Kidney epithelial cell (primary cell): ENCODE measurements at places on chromosomes 5 and 9.

DNA sequence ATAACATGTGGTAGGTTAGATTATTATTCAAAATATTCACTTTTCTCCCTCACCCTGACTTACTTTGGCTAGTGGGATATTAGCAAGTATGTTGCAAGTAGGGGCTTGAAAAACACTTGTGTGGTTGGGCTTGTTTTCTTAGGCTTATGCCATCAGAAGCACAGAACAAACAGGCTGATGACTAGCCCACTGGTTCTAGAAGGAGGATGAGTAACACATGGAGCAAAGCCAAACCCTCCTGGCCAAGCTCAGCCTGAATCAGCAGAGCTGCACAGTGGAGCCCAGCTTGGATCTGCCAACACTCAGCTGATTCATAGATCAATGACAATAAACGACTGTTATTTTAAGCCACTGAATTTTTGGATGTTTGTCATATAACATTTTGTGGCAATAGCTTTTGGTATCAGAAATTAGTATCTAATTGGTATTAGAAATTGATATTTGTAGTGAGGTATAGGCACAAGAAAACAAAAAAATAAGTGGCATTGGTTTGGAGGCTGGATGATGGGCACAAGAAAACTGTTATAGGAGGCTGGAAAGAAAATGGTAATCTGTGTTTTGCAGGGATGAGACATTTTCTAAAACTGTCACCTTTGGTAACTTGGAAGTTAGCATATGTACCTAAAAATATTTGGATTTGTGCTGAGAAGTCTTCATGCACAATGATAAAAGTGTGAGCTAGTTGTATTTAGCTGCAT, 46.1 kb upstream of the ZBED3 start:
- DNase-seq = peak; percentile 96

- DNase-seq = no peak
Measured at GRCh38 chr5:148730270-148730669, 75.9 kb upstream of the HTR4 start.

GRCh38 chr5:111517853-111518501, 5.6 kb upstream of the STARD4 start:
- no peak for DNase-seq

DNA sequence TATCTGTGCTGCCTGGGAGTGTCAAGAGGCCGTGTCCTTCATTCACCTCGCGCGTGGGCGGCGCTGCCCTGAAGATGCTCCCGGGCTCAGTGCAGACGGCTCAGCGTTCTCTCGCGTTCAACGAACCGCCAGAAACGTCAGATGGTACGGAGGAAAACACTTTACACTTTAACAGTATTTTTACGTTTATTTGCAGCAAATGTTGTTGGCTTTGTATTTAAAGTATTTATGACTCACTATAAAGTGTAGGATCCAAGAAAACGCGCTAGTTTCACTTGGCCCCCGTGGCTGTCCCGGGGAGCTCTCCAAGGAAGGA, 544 bp upstream of the ERCC6L2 start:
- DNase-seq = no peak

- DNase-seq = no peak
Measured at GRCh38 chr5:1593903-1594356, 70.2 kb upstream of the LPCAT1 start.

DNA sequence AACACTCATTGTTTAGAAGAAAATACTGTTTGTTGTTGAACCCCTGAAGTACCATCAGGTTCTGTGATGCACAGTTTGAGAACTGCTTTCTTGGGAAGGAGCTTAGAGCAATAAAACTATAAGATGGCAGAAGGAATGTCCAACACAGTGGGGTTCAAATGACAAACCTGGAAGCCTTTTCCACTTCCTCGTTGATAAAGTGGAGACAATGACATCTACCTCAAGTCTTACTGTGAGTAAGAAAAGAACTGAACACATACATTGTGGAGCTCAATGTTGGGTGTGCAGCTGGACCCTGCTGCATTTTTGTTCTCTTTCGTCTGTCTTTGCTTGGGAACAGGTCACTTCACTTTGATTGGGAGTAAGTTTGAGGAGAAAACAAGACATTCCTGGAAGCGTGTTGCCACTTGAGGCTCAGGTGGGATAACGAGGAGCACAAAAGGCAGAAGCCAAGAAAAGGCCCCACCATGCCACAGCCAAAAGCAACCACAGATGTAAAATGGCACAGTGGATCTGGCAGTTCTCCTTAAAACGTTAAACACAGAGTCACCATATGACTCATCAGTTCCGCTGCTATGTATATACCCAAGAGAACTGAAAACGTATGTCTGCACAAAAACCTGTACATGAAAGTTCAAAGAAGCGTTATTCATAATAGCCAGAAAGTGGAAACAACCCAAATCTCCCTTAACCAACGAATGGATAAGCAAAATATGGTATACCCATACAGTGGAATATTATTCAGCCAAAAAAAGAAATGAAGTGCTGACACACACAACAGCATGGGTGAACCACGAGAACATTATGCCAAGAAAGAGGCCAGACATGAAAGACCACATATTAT, 42.9 kb upstream of the SUB1 start:
- no peak for DNase-seq

GRCh38 chr5:79687889-79688288, 1.7 kb upstream of the CMYA5 start:
- no peak for DNase-seq

DNA sequence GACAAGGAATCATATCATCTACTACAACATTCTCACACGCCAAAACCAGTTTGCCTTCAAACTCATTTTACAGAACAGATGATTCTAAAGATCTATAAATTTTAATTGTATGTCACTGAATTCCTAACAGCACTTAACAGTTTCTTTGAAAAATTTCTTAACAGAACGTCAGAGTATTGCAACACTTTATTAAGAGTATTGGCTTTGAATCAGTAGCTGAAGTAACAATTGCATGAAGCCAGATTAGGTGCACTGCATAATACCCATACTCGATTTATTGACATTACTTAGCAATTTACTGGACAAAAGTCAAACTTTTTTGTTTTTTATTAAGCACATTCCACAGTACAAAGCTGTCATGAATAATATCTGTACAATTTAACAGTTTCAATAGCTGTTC, 75.8 kb downstream of the SMIM23 start:
- DNase-seq = no peak

DNA sequence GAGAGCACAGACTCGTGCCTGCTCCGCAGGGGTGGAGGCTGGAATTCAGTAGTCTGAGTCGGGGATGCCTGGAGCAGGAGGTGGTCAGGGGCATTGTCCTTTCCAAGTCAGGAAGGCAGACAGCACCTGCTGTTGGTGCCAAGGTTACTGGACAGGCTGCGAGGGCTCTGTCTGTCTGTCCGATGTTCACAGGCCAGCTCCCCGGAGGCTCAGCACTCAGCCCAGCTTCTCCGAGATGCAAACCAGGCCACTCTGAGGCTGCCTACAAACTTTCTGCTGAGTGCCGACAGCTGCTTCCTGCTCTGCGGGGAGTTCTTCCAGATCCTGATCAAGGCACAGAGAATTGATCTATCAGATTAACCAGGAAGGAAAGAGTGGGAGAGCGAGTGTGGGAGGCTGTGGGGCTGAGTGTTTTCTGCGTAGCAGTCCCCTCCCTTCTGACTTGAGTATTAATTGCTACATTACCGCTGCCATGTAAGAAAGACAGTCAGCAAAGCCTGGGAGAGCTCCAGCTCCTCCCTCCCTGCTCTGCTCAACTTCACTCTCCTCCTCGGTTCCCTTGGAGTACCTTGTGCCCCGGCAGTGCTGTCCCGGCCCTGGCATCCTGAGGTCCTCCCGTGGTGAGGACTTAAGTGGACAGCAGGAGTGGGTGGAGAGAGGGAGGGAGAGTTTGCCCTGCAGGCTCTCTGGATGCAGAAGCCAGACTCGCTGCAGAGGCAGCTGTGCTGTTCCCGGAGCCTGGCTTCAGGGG, 36.0 kb downstream of the KCNMB1 start:
- no peak for DNase-seq

DNA sequence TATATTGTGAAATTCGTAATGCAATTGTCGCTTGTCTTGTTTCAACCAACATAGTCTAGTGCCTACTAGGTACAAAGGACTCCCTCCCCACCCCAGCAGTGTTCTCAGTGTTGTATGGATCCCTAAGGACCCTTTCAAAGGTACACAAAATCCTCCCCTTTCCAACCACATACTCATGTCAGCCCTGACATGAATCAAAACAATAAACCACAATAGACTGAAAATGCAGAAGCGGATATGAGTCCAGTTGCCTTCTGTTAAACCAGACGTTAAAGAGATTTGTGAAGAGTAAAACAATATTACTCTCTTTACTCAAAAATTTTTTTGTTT, 82.4 kb upstream of the IFNK start:
- DNase-seq = no peak

- no peak for DNase-seq
Measured at GRCh38 chr5:80764786-80765185, 110.0 kb upstream of the DHFR start.

DNA sequence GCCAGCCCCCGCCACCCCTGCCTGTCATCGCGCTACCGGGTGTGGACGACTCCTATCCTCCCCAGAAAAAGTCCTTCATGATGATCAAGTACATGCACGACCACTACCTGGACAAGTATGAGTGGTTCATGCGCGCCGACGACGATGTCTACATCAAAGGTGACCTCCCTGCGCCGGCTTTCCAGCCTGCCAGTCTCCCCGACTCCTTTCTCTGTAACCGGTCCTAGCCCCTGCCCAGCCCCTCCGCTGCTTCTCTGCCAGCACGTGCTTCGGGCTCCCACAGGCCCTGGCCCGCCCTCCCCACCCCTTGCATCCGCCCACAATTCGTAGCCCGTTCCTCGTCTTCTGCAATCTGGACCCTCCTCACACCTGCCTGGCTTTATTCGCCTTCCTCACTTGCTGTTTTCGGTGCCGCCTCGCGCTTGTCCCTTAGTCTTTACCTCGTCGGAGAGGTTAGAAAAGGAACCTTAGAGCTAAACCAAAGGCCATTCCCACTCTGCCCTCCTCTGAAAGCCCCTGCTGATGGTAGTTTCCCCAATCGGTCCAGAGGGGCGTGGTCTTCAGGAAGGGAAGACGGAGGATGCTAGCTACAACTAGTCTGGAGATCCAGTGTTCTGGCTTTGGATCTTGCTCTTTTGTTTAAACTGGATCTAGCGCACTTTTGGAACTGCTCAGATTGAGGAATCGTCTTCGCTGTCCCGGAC, 1.4 kb downstream of the CHSY3 start:
- DNase-seq = no peak

GRCh38 chr5:75368391-75368790, 31.4 kb downstream of the HMGCR start:
- no peak for DNase-seq

DNA sequence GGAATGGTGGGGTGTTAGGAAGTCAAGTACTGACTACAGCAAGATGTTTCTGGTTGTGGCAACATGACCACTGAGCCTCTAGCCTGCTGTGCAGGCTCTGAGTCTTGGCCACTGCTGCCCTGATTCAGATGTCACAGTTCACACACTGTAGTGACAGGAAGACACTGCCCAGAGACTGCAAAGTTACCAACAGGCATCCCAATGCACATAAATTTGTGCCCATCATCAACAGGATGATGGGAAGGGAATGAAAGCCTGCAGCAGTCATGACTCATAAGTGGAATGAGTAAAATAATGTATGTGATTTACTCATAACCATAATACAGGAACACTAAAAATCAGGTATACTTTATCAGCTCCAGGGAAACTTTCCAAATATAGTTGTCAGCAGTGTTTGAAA, 251.6 kb upstream of the HAPLN1 start:
- DNase-seq = no peak

GRCh38 chr5:9865574-9865973, 235.4 kb upstream of the TAS2R1 start:
- no peak for DNase-seq

DNA sequence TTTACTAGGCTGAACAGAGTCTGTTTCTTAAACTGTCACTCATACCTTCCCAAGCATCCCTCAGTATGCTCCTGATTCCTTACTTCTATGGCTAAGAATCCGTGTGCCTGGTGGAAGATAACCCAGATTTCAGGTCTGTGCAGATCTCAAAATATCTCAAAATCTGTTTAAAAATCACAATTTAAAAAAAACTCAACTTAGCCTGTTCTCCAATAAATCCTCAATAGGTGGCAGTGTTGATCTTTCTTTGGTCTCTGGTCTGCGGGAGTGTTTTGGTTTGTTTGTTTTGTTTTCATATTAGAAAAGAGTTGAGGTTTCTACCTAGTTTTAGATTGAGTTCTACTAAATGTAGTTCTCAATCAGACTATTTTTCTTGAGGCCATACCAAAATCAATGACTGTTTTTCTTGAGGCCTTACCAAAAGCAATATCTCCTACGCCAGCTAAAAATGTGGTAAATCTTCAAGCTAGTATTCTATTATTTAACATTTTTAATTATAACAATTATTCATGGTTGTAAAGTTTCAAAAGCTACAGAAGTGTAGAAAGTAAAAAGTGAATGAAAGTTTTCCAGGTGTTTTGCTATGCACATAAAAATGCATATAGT, 57.9 kb downstream of the TGFBR1 start:
- no peak for DNase-seq

GRCh38 chr5:102483736-102484135, 15.1 kb downstream of the SLCO6A1 start:
- DNase-seq = no peak
